ENCODE measurements at places on chromosomes 4 and X.

GRCh38 chr4:3233391-3234071, 15.4 kb upstream of the MSANTD1 start:
- no peak for DNase-seq

- peak; percentile 17 for DNase-seq
Measured at GRCh38 chr4:98749206-98749605, 90.8 kb upstream of the TSPAN5 start.

- no peak for DNase-seq
Measured at GRCh38 chr4:185999207-185999606, 69.7 kb upstream of the TLR3 start.

DNA sequence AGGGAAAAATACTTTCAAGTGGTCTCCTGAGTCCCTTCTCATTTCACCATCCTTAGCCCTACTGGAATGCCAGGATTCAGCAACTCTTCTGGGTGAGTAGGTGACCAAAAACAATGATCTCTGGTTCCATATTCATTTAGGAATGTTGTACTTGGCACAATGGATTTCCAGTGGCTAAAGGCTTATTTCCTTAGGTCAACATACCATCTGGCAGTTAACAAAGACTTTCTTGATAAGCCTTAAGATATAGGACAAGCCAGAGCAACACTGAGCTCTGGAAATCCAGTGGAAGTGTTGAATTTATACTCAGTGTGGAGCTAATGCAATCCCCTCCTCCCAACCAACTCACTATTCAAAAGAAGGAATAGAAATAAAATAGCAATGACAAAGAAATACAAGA, 139.4 kb upstream of the EMCN start:
- DNase-seq = no peak

GRCh38 chr4:88163336-88163735, 4.9 kb upstream of the ABCG2 start:
- DNase-seq = no peak

- DNase-seq = peak; percentile 69
Measured at GRCh38 chr4:57037982-57038604, 59.4 kb downstream of the POLR2B start.

- no peak for DNase-seq
Measured at GRCh38 chrX:18676470-18676869, 4.6 kb upstream of the RS1 start.

DNA sequence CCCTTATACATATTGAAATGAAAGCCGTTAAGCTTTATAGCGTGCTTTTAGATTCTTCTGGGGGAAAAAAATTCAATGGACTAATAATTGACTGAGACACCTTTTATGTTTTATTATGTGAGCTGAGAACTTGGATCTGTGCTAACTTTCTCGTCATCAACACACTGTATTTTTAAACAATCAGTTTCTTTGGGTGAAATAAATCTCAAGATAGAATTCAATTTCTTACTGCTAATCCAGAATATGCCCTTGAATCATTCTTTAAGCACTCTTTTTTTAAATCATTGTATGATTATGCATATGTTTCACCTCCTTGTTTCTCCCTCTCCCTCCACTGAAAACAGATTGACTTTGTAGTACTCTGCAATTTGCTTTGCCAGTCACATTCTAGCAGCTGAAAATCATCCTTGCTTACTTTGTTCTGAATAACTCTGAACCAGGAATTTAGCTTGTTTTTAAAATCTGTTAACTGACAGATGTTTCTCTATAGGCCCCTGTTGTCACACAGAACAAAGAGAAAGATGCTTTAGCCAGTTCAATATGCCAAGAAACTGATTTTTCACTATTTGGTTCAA, 81.5 kb downstream of the SLIT2 start:
- no peak for DNase-seq

DNA sequence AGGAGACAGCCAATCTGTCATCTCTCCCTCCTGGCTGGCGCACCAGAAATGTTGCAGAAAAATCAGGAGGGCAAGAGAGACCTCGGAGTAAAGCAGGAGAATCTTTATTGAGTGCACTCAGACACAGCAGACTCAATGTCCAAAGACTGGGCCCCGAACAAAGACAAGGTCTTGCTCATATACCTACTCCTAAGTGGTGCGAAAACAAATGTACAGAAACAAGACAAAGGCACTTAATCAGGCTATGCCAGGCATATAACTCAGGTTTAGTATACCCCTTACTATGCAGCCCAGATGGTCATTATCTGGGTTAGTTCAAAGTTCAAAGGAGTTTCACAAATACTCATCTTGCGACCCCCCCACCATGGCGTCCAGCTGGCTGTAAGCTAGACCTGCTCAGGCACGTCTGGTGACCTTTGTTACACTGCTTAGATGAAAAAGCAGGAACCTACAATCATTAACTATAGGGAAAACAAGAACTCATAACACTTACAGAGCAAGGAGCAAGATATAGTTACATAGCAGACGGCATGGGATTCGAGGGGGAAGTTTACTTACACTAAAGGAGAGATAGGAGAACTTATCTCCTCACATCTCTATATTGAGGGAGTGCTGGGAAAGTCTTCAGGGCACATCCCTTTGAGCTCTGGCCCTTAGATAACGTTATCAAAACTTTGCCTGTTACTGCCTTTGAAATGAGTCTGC, 27.5 kb downstream of the SULT1E1 start:
- DNase-seq = no peak

GRCh38 chrX:23749576-23749975, 6.5 kb upstream of the ACOT9 start:
- DNase-seq = no peak

DNA sequence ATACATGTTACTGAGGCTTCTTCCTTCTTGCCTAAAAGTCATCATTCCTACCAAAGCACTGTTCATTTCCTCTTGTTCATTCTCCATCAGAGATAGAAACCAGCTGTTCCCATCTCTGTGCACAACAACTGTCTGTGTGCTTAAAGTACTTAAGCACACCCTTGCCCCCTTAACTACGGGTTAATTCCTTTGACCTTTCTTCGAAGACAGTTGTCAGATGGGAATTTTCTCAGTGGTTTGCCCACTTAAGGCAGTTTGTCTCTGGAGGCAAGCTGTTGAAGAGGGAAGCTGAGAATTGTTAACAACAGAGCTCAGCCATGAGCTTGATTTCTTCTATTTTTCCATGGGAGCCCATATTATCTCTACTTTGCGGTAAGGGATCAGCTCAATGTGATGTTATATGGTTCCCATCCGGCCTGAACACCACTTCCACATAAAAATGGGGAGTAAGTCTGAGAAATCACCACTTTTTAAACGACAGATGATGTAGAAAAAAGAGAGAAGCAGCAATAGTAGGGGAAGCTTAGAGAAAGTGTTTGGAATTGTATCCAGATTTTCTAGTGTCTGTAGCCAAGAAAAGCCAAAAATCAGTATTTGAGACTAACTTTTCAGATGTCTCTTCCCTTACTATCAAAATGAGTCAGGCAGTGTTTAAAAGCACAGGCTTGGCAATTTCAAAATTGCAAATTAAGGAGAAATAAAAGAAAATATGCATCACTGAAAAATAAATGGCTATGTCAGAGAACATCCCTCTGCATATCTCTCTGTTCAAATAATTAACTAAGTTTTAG, 194.4 kb downstream of the SLIT2 start:
- no peak for DNase-seq

GRCh38 chrX:18769812-18770573, 62.5 kb downstream of the PPEF1 start:
- DNase-seq = no peak

DNA sequence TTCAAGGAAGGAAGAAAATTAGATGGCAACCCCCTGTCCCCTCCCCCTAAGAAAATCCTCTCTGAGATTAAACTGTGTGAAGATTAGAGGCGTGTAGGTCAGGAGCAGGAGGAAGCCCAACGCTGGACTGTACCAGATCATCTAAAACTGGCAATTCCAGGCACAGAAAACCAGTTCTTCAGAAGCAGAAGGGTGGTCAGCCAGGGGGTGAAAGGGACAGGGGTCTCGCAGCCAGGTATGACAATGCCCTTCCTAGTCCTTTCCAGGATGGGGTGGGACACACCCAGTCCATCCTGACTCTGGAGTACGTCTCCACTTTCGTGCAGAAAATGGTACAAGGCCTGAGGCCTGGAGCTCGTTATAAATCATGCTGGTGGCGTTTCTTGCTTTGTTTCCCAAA, 3.3 kb upstream of the RHOH start:
- no peak for DNase-seq

GRCh38 chr4:14888790-14889572, 113.3 kb upstream of the CPEB2 start:
- no peak for DNase-seq

GRCh38 chr4:141192564-141192963, 28.1 kb upstream of the ZNF330 start:
- DNase-seq = no peak

DNA sequence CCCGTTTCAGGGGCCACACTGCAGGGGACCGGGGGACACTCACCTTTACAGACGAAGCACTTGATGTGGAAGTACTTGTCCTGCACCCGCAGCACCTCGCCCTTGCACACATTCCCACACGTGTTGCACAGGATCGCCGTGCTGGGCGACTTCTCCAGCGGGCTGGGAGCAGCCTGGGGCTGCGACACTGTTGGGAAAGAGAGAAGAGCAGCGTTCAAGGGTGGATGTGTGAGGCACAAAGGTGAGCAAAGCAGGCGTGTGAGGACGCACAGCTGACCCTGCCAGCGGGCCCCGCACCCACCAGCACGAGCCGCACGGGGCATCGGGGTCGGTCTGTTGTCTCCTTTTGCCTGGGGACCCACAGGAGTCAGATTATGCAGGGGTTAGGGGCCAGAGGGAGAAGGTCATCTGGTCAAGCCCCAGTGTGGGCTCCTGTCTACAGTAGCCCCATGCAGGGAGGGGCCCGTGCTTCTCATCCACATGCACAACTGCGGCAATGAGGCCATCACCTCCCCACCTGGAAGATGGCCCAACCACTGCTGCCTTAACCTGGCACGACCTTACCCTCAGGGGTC, 52.1 kb downstream of the ABLIM2 start:
- DNase-seq = no peak

- DNase-seq = no peak
Measured at GRCh38 chr4:6657242-6658208, 17.0 kb downstream of the MRFAP1 start.

- no peak for DNase-seq
Measured at GRCh38 chrX:75655627-75656026, 129.4 kb downstream of the MAGEE2 start.

- no peak for DNase-seq
Measured at GRCh38 chrX:140249088-140249487, 255.8 kb downstream of the SOX3 start.

GRCh38 chr4:23811161-23811560, 78.7 kb downstream of the PPARGC1A start:
- DNase-seq = no peak

GRCh38 chrX:10841579-10841978, 221.2 kb upstream of the MID1 start:
- no peak for DNase-seq

DNA sequence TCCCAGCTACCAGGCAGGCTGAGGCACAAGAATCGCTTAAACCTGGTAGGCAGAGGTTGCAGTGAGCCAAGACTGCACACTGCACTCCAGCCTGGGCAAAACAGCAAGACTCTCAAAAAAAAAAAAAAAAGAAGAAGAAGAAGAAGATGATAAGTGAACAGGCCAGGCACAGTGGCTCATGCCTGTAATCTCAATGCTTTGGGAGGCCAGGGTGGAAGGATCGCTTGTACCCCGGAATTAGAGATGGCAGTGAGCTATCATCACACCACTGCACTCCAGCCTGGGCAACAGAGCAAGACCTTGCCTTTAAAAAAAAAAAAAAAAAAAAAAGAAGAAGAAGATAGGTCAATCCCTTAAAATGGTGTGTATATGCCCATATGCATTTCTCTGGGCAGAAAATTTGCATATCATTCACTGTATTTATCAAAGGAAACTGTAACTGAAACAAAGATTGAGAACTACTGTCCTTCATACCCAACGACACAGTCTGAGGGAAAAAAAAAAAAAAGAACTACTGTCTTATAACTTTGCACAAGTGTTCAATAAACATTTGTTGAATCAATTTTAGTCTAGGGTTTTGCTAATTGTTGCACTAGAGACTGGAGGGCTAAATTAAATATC, 2.3 kb downstream of the RFC1 start:
- no peak for DNase-seq

DNA sequence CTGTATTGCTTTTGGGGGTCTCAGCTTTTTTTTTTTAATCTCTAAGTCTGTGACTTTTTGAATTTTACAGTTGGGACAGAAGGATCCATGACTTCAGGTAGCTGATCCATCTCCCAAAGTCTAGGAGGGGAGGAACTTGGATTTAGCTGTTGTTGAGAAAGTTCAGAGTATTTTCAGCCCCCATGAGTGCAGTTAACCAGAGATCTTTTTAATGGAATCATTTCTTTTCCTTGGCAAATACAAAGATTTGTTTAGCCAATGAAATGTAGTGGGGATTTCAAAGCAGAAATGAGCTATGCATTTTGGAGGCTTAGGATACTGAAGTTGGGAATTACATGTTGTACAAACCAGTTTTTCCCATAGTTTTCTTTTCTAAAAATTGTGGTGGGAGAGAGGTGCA, 18.1 kb downstream of the FNIP2 start:
- no peak for DNase-seq
